ENCODE measurements at places on chromosomes 12 and 14.

DNA sequence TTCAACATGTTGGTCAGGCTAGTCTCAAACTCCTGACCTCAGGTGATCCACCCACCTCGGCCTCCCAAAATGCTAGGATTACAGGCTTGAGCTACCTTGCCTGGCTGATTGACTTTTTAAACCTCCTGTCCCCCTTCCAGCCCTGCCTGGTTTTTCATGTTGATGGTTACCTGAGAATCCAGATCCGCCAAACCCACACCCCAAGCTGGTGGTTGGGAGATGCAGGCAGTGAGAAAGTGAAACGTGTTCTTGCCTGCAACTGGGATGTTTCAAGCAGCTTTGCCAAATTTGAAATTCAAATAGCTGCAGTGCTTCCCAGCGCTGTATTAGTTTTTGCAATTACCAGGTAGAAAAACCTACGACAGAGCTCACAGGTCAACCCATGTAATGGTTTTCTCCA is 238.3 kb upstream of the PWP1 start:
- no peak for DNase-seq

GRCh38 chr12:56115329-56115728 is 1.1 kb upstream of the RPL41 start:
- DNase-seq: no peak

GRCh38 chr12:114580306-114580705 is 103.7 kb downstream of the TBX3 start:
- DNase-seq: no peak

DNA sequence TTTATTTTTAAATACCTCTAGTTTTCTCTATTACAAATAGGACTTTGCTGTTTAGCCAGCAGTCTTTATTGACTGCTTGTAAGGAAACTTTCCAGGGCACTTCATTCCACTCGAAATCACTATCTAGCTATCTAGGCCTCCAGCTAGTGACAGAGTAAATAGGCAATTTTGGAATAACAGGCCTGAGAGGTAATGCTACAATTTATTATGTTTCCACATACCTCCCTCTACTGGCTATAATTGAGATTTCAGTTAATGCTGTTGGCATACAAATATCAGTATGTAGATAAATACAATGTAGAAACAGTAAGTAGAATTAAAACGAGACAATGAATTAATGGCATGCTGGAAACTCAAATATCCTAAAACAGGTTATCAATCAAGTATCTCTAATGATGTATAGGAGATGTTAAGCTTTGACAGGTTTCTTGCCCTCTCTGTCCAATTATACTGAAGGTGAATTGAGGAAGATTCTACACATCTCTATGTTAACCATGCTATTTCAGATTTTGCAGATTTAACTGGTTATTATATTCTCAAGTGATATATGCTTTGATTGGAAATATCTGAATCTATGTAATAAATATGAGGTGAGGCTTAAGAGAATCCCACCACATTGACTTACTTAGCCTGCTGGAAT is 7.2 kb downstream of the DTD2 start:
- no peak for DNase-seq

- no peak for DNase-seq
Observed at GRCh38 chr14:89427426-89428172, 10.6 kb upstream of the FOXN3 start.

GRCh38 chr12:110316861-110317260 is 35.8 kb downstream of the ATP2A2 start:
- no peak for DNase-seq

DNA sequence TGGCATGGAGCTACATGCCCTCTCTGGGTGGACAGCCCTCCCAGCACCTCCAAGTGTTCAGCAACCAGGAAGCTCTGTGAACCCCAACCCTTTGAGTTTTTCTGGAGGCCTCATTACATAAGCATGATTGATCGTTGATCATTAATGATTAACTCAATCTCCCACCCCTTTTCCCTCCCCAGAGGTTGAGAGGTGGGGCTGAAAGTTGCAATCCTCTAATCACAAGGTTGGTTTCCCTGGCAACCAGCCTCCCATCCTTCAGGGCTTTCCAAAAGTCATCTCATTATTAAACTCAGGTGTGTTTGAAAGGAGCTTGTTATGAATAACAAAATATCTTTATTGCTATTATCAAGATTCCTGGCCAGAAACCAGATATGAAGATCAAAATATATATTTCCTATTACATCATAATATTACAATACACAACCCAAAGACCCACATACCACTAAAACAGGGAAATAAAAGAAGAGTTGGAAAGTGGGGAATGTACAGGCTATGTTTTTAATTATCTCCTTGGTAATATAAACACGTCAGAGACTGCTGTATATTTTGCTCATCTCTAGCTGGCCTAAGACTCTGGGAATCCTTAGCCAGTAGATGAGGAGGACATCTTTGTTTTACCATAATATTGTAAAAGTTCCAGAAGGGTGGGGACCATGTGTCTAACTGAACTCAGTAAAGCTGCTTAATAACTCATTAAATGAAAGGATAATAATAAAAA is 73.6 kb downstream of the SSPN start:
- no peak for DNase-seq

GRCh38 chr14:92465353-92466055 is 48.1 kb upstream of the RIN3 start:
- DNase-seq: peak; percentile 11

DNA sequence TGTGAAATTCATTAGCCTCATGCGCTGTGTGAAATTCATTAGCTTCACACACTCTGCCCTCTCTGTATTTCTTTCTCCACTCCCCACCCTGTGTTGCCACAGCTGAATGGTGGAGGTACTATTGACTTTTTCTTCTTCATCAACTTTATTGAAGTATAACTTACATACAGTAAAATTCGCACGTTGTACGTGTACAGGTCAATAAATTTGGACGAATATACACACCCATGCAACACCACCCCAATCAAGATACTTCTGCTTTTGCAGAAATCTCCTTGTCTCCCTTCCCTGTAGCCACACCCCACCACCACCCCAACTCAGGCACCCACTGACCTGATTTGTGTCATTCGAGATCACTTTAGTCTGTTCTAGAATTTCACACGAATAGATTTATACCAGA is 51.8 kb downstream of the FBXL14 start:
- DNase-seq: no peak

DNA sequence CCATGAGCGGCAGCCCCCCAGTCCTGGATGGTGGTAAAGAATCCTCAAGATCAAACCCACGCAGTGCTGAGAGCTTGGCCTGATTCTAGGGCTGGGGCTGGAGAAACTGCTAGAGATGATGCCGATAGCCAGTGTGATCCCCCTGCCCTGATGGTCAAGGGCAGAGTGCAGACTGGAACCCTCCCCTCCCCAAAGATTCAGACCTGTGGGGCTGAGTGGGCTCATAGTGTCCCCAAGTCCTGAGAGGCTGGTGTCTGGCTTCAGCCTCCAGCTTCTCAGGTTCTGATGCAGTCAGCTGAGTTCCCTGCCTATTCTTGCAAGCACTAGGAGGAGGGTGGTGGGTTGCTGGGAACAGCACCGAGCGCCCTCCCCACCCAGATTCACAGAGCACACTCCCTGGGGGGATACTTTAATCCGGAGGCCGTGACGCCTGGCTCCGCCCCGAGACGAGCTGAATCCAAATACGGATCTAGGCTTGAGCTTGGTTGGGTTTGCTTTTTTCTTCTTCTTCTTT is 11.9 kb downstream of the RHOF start:
- no peak for DNase-seq

GRCh38 chr14:104881369-104881979 is 16.4 kb downstream of the CEP170B start:
- DNase-seq: peak; percentile 21

DNA sequence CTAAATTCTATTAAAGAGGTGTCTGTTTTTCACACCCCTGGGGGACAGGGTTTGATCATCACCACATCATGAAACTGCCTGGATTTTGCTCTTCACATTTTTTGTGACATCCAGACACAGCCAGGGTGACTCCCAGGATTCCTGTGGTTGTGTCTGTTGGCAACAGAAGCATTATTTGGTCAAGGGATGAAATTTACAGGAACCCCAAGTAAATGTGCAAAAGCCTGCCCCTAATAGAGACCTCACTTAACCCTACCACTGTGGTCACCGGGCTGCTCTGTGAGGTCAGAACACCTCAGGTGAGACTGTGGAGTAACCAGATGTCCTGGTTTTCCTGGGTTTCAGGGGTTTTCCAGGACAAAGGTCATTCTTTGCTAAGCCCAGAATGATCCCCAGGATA is 103.8 kb downstream of the DAD1 start:
- DNase-seq: no peak

- DNase-seq: peak; percentile 57
Observed at GRCh38 chr12:7060353-7060954, at the start of gene C1S. Gene C1S (plus strand): TSS chr12:7060718. CDS start chr12:7061913, 1,195 bp downstream.

- DNase-seq: no peak
Observed at GRCh38 chr14:30078811-30079402, 151.3 kb upstream of the PRKD1 start.

DNA sequence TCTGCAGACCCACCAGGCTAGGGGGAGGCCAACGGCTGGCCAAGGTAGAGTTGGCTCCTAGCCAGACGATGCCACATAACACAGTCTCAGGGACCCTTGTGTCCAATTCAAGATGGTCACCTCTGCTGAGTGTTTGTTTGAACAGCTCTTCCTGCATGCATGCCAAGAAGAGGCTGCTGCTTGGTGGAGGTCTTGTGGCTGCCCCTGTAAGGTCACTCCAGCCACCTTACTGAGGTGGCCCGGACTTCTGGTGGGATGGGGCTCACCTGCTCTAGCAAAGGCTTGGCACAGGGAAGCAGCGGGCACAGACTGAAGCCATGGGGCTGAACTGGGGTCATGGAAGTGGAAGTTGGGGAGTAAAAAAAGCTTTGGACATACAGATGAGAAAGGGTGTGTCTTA is 210.3 kb downstream of the GLT1D1 start:
- DNase-seq: no peak

DNA sequence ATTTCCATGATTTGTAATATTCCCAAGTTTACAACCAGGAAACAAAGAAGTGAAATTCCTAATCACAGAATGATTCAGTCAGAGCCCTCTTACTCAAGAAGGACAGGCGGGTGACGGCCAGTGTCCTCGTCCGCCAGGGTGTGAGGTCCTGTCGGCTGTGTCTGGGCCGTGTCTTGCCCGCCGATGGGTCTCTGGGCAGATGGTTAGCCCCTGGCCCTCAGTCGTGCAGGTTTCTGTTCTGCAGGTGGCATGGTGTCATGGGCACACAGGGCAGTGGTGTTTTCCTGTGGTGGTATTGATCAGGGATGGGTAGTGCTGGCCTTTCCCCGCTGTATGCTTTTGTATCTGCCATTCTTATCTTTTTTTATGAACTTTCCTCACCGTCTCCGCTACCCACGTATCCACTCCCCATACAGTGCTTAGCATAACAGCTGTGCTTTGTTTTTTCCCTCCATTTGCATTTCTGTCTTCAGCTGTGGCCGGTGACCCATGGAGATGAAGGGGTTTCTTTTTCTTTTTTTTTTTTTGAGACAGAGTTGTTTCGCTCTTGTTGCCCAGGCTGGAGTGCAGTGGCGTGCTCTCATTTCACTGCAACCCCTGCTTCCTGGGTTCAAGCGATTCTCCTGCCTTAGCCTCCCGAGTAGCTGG is 100.7 kb downstream of the TSPAN9 start:
- no peak for DNase-seq

GRCh38 chr14:50633954-50634353 is 34.2 kb downstream of the SAV1 start:
- no peak for DNase-seq

DNA sequence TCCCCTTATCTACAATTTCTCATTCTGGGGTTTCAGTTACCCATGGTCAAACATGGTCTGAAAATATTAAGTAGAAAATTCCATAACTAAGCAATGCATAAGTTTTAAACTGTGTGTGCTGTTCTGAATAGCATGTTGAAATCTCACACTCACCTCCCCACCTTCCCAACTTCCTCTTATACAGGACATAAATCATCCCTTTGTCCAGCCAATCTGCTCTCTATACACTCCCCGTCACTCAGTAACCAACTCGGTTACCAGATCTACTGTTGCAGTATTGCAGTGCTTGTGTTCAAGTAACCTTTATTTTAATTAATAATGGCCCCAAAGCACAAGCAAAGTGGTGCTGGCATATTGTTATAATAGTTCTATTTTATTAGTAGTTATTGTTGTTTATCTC is 420.5 kb downstream of the GXYLT1 start:
- no peak for DNase-seq

DNA sequence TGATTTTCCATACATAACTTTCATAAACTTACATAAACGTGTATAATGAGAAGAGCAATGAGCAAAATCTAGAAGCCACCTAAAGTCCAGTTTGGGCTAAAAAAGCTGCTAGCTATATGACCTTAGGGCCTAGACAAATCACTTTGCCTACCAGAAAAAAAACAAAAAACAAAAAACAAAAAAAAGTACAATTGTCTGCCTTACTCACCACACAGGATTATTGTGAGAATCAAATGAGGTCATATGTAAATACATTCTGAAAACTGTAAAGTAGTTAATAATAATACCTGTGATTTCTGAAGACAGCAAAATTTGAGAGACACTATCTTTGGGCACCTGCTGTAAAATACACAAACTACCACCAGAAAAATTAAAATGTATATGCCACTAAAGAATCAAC is 4.2 kb downstream of the ATP2B1 start:
- DNase-seq: no peak

DNA sequence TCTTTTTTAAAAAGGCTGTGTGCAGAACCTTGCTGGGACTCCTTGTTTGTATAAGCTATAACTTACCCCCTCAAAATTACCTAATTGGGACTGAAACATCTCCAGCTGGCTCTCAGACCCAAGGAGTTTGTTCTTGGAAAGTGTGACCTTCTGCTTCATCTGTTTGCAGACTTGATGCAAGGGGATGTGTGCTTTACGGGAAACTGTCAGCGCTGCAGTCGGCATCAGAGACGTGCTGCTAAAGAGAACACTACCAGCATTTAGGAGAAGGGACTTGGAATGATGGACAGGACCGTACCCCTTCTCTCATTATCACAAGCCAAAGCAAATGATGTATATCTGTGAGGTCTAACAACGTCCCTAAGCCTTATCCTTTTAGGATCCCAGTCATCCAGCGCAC is 174.2 kb upstream of the PARP11 start:
- DNase-seq: no peak

- no peak for DNase-seq
Observed at GRCh38 chr14:57657487-57657886, 163.8 kb upstream of the CCDC198 start.

DNA sequence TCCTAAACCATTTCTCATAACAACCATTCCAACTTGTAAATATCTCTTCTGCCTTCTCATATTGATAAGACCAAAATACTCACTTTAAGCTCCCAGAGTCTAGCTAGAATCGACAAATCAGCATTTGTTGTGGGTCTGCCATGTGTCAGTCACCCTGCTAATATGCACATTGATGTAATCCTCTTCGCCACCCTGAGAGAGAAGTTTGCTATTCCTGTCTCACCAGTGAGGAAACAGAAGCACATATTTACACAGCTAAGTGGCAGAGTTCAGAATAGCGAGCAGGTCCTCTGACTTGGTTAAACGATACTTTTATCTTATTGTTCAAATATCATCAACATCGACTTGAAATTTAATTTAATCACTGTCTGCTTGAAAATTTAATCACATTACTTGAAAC is 142.1 kb downstream of the ANO4 start:
- no peak for DNase-seq

- DNase-seq: no peak
Observed at GRCh38 chr14:80621701-80622100, 319.8 kb downstream of the CEP128 start.

Measured in left colon (tissue), 2 donors.